ENCODE measurements at places on chromosomes 12 and 14.

GRCh38 chr14:52369305-52369801, 55.2 kb downstream of the PTGER2 start:
- no peak for DNase-seq

- DNase-seq, result no peak
These were observed 157.1 kb upstream of the PZP start for GRCh38 chr12:9365296-9365695.

GRCh38 chr12:84601483-84601882, 311.1 kb downstream of the SLC6A15 start:
- DNase-seq, result no peak

DNA sequence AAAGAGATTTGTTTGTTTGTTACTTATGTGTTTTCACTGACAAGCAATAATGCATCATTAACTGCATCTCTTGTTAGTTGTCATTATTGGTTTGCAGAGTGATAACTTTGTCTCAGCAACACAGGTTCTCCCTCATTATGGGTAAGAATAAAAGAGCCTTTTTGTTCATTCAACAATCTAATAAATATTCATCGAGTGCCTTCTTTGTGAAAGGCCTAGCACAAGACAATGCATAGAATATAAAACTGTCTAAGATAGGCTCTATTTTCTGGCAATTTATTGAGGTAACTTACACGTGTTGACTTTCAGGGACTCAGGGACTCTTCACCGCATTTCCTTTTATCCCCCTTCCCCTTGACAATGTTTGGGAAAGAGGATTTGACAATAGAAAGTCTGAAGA, 95.5 kb upstream of the KRR1 start:
- no peak for DNase-seq

- no peak for DNase-seq
These were observed 586 bp downstream of the TTC6 start for GRCh38 chr14:37595809-37596621.

- no peak for DNase-seq
These were observed 42.9 kb downstream of the CCDC85C start for GRCh38 chr14:99560922-99561683.

- DNase-seq, result no peak
These were observed 71.9 kb upstream of the GNPNAT1 start for GRCh38 chr14:52863334-52863700.

DNA sequence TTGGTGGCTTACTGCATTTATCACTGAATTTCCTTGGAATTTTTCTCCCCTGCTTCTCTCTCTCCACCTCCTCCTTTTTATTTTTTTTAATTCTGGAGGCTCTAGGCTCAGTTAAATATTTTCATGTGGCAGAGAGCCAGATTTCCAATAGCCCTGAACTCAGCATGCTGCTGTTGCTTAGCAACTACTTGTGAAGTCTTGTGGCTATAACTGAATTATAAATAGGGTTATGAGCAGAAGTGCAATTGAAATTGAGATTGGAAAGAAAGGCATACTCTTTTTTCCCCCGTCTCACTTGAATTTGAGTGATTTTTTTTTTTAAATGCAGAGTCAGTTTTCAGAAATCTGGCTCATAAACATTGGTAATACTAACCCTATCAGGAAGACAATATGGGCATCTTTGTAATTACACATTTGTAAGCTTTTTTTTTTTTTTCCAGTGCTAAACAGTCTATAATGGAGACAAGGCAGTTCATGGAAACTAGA, 38.3 kb downstream of the ATF7IP start:
- no peak for DNase-seq

GRCh38 chr12:116319898-116320621, 42.6 kb upstream of the MED13L start:
- DNase-seq, result no peak

DNA sequence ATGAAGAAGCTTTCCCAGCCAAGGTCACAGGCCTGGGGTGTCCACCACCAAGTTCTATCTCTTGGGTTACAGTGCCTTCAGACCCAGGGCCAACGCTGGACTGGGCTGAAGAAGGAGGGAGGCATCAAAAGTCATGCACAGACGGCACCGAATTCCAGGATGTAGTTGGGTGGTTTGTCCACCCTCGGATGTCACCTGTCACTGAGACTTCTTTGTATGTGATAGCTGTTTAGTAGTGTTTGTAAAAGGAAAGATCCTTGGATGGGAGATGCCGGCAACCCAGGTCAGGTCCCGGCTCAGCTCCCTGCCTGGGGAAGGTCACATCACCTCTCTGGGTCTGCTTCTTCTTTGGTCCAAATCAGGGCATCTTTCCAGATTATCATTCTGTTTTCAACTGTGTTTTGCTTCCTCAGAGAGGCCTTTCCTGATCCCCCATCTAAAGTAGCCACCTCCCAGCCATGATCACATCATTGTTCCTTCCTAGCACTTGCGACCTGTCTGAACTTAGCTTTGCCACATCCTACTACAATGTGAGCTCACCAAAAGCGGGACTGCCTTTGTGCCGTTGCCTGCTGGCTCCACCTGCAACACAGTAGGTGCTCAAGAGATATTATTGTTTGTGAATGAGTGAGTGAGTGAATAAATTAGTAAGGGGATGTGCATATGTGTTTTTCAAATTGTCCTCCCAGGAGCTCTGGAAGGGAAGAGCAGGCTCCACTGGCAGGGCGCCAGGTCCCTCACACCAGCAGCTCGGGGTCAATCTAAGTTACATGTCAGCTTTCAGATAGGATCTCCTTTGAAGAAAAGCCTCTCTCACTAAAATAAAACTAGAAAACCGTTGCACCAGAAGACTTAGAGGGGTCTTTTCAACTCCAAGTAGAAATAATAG, 2.1 kb downstream of the TSPAN11 start:
- DNase-seq, result no peak

- no peak for DNase-seq
These were observed 11.7 kb upstream of the RAD51AP1 start for GRCh38 chr12:4526923-4527546.

DNA sequence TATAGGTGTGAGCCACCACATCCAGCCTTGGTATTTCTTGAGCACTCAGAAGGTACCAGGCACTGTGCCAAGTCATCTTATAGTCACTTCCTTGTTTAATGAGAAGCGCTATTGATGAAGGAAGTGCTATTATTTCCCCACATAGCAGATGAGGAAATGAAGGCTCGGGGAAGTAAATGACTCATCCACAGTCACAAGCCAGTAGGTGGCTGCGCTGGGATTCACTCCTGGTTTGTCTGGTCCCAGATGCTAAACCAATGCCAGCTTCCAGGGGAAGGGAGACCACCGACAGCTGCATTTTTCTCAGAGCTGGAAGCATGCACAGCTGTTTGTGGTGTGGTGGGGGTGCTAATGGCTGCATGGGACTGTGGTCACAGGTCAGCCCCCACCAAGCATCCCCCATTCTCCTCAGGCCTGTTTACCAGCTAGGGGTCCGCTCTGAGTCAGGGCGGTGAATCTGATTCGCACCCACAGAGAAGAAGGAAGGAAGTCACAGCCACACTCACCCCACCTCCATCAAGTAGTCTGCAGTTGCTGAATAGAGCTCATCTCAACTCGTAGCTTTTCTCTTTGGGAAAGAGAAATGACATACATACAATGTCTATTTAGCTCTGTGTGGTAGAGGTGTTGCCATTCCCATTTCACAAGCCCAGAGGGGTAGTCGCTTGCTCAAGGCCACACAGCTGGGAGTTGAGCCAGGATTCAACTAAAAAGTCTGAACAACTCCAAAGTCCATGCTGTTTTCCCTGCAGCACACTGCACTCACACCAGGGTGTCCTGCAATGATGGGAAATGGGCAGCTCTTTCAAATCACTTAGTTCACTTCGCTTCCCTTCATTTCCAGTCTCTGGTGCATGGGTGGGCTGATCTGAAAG, 6.3 kb upstream of the LTBP2 start:
- DNase-seq, result no peak

DNA sequence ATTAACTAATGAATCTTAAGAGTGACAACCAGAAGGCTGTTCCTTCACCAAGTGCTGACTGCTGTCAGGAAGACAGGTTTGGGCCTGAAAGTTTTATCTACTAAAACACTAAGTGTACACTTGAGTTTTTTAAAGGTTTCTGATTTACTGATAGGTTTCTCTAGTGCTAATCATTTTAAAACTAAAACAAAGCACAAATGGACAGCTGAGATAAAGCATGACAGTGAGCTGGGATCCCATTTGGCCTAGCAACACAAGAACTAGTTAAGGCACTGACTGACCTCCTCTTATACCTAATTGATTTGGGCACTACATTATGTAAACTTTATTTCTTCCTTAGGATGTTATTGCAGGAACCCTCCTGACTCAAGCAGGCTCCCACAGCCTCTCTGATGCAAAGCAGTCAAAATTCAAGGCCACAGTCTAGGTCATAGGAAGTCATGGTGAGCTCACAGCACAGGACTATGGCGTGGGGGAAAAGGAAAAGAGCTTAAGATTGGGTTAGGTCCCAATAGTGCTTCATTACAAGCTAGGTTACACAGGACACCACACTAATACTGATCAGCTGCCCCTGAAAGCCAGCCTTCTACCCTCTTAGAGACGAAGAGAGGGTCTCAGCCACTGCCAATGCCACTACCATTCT, 3.5 kb downstream of the STXBP6 start:
- no peak for DNase-seq

- no peak for DNase-seq
These were observed 207.3 kb downstream of the TTC7B start for GRCh38 chr14:90608929-90609341.

GRCh38 chr12:105332925-105333324, 2.4 kb downstream of the C12orf75 start:
- DNase-seq, result no peak

DNA sequence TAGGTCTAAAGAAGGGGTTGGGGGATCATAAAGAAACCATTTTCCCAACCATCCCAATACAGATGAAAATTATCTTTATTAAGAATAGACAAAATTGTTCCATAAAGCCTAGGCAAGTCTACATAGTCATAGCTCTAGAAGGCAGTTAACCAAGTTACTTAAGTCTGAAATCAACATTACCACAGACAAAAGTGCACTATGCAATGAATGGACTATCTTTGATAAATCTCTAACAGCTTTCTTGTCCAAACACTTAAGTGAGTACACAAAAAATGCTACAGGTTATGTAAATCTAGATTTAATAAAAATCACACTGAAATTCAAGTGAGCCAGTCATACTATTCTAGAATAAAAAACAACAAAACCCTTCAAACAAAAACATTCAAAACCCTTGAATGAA, 87.0 kb upstream of the GPHB5 start:
- DNase-seq, result no peak

DNA sequence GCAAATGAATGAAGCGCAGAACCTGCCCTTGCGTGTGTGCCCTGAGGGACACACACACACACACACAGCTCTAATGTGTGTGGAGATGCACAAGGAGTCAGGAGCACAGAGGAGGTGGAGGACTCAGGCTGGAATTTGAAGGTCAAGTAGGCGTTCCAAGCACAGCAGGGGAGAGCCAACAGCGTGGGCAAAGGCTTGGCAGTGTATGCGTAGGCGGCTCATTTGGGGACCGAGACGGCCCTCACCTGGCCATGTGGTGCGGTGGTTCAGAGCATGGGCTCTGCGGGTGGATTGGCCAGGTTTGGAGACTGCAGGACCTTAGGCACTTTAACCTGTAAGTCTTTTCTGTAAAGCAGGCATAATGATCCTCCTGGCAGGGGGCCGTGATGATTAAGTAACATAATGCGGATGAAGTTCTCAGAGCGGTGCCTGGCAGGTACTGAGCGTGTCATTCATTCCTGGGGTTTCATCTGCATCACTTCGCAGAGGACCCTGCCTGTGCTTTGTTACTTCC, 69.5 kb upstream of the SLC24A4 start:
- DNase-seq, result no peak

GRCh38 chr12:124149287-124149686, 145.6 kb upstream of the RFLNA start:
- no peak for DNase-seq

GRCh38 chr14:52121441-52121840, 52.6 kb upstream of the NID2 start:
- no peak for DNase-seq

DNA sequence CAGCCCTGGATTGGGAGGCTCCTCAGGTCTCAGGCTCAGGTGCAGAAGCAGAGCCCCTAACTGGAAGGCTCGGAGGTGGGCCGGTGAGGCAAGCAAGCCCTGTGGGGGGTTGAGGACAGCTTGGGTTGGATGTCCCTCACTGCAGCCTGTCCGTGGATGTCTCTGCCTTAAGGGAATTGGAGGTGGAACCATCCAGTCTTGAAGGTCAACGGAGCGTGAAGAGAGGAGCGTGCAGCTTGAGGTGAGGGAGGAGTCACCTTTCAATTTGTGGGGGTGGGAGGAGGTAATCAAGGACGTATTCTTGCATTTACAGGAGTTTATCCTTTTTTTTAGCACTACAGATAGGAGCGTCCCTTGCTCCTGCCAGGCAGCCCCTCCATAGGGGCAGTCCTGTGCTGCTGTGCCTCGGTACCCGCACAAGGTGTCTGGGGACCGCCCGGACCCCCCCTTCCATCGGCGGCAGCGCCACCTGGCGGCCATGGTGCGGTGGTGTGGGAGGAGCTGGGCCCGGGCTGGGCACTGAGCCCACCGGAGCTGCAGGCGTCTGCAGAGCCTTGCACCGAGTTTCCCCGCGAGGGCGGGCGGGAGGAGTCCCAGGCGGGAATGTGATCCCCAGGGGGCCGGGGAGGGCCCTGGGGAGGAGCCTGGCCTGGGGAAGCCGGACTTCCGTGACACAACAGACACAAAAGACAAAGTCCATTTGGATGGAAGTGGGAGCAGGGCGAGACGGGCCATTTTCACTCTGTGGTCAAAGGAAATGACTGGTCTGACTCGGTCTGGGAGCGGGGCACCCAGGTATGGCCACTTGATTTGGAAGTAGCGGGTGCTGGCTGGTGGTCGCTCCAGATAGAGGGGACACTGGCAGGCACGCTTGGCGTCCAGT, 864 bp downstream of the DNAJC22 start:
- DNase-seq, result peak; percentile 91

GRCh38 chr14:63393012-63393411, 74.3 kb upstream of the GPHB5 start:
- no peak for DNase-seq

GRCh38 chr12:52254965-52255751, 19.3 kb upstream of the KRT86 start:
- DNase-seq, result no peak

GRCh38 chr14:23078692-23079116, 16.2 kb downstream of the ACIN1 start:
- DNase-seq, result no peak

DNA sequence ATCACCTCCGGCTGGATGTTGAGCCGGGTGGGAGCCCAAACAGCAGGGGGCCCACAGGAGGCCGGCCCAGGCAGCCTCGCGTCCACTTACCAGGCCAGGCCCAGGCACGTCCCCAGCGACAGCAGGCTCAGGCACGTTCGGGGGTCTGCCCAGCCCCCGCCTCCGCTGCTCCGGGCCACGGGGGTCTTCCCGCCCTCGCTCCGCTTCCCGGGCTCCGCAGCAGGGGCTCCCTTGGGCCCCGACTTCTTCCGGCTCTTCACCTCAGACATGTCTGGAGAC, 216 bp downstream of the IKBIP start:
- DNase-seq, result peak; percentile 15

DNA sequence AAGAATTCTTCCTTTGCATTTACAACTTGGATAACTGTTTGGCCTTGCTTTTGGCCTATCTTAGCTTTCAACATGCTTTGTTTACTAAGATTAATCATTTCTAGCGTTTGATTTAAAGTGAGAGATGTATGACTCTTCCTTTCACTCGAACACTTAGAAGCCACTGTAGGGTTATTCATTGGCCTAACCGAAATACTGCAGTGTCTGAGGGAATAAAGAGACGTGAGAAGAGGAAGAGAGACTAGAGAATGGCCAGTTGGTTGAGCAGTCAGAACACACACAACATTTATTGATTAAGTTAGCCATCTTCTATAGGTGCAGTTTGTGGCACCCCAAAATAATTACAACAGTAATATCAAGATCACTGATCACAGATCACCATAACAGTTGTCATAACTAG, 62.3 kb upstream of the CCDC175 start:
- no peak for DNase-seq
